Activated CD4-positive, alpha-beta T cell treated with anti-CD3 and anti-CD28 coated beads, Interleukin-2, amount 10 ng/mL, durations not matched to agents 24 days and 14 days (primary cell): ENCODE measurements at places on chromosomes 3 and 15. TPM values are rescaled to one million over a fixed set of nuclear protein-coding genes. Genes with fewer than 3 reads are reported as not detected.
A peak's percentile ranks its signal among the peaks of the same experiment; 100 is the strongest.

DNA sequence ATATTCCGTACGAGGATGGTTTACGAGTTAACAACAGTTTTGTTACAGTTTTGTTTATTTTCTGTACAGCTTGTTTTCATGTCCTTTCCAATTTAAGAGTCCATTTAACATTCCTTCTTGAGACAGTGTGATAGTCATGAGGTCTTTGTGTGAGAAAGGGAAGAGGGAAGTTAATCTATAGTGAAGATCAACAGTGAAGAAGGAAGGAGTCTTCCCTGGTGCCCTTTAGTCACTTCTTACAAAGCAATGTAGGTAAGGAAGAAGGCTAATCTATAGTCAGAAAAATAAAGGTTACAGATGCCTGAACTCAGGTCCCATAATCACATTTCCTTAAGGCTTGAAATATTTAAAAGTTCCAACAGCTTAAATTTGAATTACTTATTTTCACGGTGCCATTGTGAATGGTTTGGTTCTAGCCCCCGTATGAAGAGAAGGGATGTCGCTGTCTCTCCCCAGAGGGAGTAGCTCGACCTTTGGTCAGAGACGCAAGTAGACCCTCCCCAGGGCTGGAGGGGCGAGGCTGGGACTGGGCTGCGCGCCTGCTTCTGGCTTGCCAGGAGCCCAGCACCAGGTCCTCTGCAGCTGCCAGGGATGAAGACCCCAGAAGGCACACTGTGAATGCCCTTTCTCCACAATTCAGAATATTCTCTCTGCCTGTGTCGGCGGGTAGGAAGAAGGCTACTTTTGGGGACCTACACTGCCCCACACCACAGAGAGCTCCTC lies 34.9 kb downstream of the EDEM1 start:
- H3K27ac ChIP-seq = peak overlapping the region; percentile 65
- H3K4me3 ChIP-seq = no peak overlapping the region
- H3K27me3 ChIP-seq = no peaks in the 10 kb centered on the region
- peaks cover 20% of the 10 kb centered on the region for H3K36me3 ChIP-seq

TUSC7 gene
- not detected in 2 replicates for total RNA-seq

DNA sequence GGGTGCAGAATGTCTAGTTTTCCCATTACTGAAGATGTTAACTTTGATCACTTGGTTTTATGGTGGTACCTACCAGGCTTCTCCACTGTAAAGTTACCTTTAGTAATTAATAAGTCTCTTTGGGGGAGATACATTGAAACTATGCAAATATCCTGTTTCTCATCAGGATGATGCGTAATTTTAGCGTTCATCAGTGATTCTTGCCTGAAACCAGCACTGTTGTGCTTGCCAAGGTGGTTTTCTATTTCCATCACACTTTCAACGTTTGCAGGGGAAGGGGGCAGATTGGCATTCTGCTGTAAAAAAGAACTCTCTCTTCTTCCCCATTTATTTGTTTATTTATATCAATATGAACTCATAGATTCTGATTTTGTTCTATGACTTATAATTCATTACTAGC lies 61.0 kb downstream of the SSR3 start:
- no peak for DNase-seq
- H3K4me1 ChIP-seq = no peaks in the 10 kb centered on the region
- no peaks in the 10 kb centered on the region for H3K36me3 ChIP-seq

- H3K27me3 ChIP-seq = no peaks in the 10 kb centered on the region
- no peak overlapping the region for H3K4me3 ChIP-seq
- no peak for DNase-seq
- H3K36me3 ChIP-seq = peaks cover 79% of the 10 kb centered on the region
- peak overlapping the region; percentile 52 for H3K27ac ChIP-seq
Measured at GRCh38 chr3:44996556-44996969, 20.5 kb downstream of the EXOSC7 start.

MORC1 gene
- not detected in 2 replicates for total RNA-seq

DNA sequence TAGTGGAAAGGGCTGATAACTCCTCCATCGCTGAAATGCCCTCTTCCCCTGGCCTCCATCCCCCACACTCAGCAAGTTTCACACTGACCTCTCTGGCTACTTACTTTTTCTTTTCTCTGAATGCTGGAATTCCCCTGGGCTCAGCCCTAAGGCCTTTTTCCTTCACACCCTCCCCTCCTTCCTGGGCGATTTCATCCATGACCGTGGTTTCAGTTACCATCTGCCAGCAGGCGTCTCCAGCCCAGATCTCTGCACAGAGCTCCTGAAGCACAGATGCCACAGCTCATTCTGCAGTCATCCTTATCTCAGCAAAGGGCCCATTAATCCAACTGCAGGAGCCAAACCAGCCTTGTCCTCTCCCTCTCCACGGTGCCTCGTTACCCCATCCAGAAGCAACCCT lies 114.0 kb downstream of the RFTN1 start:
- no peak overlapping the region for H3K4me3 ChIP-seq
- no peaks in the 10 kb centered on the region for H3K27me3 ChIP-seq
- peaks cover 34% of the 10 kb centered on the region for H3K4me1 ChIP-seq
- H3K27ac ChIP-seq = peak overlapping the region; percentile 74
- no peak for DNase-seq

- no peaks in the 10 kb centered on the region for H3K36me3 ChIP-seq
- H3K4me3 ChIP-seq = no peak overlapping the region
Measured at GRCh38 chr15:88908123-88908522, 5.1 kb downstream of the MFGE8 start.

DNA sequence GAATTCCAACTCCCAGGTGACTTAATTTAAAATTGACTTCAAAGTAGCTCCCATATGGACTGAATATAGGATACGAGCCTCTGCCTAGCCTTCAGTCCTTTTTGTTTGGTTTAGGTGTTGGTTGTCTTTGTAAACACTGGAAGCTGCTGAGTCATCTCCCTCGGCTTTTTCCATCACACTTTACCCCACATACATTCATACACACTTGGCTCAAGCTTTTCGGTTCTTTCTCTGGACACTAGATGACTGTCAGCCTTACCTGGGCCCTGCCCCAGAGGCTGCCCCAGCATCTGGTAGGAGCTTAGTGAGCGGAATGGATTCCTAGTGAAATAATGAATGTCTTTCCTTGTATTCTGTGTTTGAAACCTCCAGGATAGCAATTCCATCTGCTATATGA lies 201.5 kb upstream of the IL12A start:
- H3K27ac ChIP-seq = no peak overlapping the region
- peaks cover 4% of the 10 kb centered on the region for H3K27me3 ChIP-seq
- no peaks in the 10 kb centered on the region for H3K4me1 ChIP-seq
- no peak overlapping the region for H3K4me3 ChIP-seq

DNA sequence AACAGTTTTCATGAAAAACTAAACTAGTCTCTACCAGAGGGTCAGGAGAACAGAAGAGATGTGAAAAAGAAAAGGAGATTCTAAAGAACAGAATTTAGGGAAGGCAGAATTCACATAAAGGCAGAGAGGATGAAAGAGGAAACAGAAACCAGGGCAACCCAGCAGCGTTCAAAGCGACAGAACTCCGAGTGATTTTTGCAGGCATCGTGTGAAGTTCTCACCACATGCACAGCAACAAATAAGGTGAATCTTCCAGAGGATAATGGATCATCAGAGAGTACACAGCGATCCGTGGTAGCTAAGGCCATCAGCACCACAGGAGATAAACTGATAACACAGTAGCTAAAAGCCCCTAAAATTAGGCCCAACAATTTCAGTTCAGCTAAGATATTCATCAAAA lies 250.8 kb upstream of the THBS1 start:
- no peak overlapping the region for H3K4me3 ChIP-seq
- no peak for DNase-seq
- H3K36me3 ChIP-seq = no peaks in the 10 kb centered on the region
- H3K27ac ChIP-seq = no peak overlapping the region

DNA sequence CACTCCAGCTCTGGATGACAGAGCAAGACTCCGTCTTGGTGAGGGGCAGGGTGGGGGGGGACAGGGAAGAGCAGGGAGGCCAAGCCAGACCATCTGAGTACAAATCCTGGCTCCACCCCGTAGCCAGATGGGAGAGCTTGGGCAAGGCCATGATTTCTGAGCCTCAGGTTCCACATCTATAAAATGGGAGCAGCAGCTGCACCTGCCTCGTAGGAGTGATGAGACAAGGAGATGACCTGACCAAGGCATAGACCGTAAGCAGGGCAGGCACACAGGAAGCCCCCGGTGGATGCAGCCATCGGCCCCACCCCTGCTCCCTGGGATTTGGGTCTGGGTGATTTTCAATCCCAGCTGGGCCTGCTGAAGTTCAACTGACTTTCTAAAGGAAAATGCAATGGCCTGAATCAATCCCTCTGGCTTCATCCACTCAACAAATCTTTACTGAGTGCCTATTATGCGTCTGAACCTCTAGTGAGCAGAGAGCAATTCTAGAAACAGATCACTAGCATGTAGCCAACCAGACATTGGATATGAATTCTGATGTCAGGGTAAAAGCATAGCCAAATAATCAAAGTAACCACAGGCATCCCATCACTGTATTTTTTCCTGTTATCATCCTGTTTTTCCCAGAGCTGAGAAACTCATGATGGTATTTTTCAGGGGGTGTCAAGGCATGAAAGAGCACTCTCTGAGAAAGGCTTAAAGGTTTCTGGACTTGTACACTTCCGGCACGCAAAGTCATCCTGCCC lies 141.2 kb downstream of the NUP210 start:
- H3K4me3 ChIP-seq = no peak overlapping the region
- H3K27ac ChIP-seq = no peak overlapping the region
- H3K27me3 ChIP-seq = peaks cover 39% of the 10 kb centered on the region
- peaks cover 4% of the 10 kb centered on the region for H3K36me3 ChIP-seq

GRCh38 chr3:151903501-151903991 lies 30.1 kb downstream of the SUCNR1 start:
- H3K4me3 ChIP-seq = no peak overlapping the region
- no peak overlapping the region for H3K27ac ChIP-seq
- peaks cover 7% of the 10 kb centered on the region for H3K4me1 ChIP-seq
- no peaks in the 10 kb centered on the region for H3K36me3 ChIP-seq

DNA sequence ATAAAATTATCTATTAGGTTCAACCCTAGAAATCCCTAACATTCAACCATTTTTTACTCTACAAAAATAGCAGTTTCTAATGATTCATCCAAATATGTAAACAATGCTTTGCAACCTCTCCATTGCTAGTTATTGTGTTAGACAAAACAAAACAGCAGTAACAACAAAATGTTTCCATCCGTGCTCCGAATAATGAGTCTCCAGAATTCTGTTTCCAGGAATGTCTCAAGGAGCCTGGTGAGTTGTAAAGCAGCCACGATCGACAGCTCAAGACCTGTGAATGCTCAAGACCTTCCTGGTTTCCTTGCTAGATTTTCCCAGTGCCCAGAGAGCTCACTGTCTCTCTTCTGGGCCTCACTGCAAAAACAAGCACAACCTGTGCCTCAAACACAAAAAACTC lies 49.9 kb downstream of the CHRD start:
- no peaks in the 10 kb centered on the region for H3K4me1 ChIP-seq
- no peak overlapping the region for H3K4me3 ChIP-seq
- H3K27me3 ChIP-seq = peaks cover 2% of the 10 kb centered on the region
- H3K27ac ChIP-seq = no peak overlapping the region
- H3K36me3 ChIP-seq = no peaks in the 10 kb centered on the region

GRCh38 chr3:141528800-141529199 lies 42.0 kb downstream of the RASA2 start:
- H3K27me3 ChIP-seq = no peaks in the 10 kb centered on the region
- H3K36me3 ChIP-seq = peaks cover 40% of the 10 kb centered on the region
- no peak overlapping the region for H3K4me3 ChIP-seq
- no peak for DNase-seq
- H3K27ac ChIP-seq = no peak overlapping the region
